GOT3 (cell line): ENCODE measurements at places on chromosomes 6 and 20.
A peak's percentile ranks its signal among the peaks of the same experiment; 100 is the strongest.

- no peak for DNase-seq
These were observed 214.8 kb downstream of the ADGB start for GRCh38 chr6:146813554-146813953.

DNA sequence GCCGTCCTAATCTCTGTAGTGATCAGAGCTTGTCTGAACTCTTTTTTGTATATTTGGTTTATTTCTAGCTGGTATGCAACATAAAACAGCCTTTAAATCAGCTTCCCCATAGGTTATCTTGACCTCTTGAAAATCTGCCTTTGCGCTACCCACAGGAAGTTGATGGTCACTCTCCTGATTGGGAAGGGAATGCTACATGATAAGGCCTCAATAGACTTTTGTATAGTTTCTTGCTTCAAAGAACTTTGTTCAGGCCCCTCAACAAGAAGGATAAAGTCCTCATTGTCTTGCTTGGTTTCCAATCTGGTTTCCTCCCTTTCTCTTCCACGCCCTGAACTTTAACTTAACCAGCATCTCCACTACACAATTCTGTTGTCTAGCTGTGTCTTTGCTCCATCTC is 95.4 kb upstream of the TENT5A start:
- no peak for DNase-seq

DNA sequence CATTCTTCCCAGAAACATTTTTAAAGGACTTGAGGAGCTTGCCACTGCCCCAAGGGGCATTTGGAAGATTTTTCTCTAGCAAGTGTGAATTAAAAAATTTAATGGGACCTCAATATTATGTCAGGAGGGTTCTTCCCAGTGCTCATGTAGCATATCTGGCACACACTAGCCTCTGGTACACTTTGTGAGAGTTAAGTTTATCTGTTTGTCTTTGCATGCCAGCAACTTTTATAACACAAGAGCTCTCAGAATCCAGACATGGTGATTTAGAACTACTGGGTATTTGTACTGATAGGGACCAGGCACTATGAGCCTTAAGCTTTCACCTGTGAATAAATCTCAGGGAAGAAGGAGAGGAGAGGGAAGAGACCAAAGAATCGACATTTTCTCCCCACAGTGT is 12.9 kb downstream of the SPINT3 start:
- DNase-seq: no peak

DNA sequence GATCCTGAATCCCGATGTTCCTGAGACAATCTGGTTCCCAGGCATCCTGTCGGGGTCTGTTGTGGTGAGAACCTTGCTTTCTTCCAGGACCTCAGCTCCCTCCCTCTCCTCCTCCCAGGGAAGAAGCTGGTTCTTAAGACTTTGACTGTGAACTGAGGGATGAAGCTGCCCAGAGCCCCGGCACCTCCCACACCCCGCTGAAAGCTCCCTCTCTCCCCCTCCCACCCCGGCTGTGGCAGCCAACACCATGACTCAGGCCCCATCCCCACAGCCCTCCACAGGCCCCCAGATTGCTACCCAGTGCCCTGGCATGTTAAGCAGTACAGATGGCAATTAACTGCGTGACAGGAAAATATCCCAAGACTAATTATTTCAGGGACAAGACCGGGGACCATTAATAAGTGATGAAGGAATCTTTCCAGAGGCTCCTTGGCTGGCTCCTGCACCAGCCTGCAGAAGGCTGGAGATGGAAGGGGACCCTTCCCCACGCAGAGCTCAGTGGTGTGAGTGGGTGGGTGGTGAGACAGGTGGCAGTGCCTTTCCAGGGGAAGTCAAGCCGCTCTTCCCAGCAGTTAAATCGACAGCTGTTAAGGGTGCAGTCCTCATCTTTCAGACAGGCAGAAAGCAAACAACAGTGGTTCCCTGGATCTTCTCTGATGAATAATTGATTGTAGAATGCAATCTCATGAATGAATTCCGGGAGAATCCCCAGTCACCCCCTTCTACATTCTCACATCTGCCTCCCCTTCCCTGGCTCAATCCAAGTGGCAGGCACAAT is 237.9 kb downstream of the LRFN2 start:
- DNase-seq: no peak

GRCh38 chr6:41921712-41921998 is 356 bp downstream of the BYSL start:
- no peak for DNase-seq

GRCh38 chr6:22017766-22018165 is 279.1 kb downstream of the PRL start:
- no peak for DNase-seq

DNA sequence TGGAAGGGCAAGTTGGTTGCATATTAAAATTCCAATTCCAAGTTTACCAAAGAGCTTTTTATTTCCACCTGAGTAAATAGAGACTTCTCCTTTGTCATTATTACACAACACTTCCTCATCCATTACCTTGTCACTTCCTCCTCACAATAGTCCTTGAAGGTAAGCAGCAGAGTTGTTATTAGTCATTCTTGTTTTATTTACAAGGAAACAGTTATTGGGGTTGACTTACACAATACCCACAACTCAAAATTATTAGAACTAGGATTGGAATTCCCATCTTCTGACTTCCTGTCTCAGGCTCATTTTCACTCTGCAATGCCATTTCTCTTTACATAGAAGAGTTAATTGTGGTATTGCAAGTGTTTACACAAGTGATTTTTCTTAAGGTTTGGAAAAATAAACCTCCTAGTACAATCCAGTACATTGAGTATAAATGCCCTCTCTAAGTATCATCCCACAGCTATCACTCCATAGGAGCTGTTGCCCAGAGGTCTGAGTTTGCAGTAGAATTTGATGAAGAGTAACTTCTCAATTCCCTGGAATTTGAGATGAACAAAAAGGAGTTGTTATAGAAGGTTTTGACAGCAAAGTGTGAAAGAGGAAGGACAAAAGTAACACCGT is 28.9 kb upstream of the MTRF1L start:
- no peak for DNase-seq

GRCh38 chr6:94362061-94362864 is 942.9 kb upstream of the EPHA7 start:
- DNase-seq: no peak

DNA sequence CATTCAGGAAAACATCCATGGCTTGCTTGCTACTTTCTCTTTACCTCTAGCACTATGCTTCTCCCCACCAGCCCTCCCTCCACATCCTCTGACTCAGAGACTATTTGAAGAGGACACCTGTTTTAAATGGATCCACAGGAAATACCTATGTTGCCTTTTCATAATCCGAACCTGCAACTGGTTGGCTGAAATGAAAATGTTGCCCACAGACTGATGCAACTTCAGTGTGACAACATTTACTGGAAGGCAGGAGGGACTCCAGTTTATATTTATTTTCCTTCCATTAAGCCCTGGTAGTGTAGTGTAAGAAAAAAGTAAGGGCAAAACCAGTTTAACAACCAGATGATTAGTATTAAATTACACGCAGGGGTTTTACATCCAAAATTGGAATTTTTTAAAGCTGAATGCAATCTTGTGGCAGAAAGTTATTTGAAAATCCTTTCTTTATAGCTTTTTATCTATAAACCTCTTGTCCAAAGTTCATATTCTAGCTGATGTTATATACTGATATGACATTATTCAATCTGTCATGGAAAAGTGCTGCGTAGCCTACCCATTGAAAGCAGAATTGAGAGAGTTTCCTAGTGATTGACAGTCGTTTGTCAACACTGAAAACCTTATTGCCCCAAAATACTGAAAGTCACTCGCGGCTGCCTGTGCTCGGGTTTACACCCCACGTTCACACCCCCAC is 881 bp upstream of the AIG1 start:
- DNase-seq: no peak

GRCh38 chr20:60160451-60161145 is 202.4 kb downstream of the CDH26 start:
- no peak for DNase-seq

GRCh38 chr6:138410048-138410735 is 6.2 kb downstream of the HEBP2 start:
- no peak for DNase-seq

DNA sequence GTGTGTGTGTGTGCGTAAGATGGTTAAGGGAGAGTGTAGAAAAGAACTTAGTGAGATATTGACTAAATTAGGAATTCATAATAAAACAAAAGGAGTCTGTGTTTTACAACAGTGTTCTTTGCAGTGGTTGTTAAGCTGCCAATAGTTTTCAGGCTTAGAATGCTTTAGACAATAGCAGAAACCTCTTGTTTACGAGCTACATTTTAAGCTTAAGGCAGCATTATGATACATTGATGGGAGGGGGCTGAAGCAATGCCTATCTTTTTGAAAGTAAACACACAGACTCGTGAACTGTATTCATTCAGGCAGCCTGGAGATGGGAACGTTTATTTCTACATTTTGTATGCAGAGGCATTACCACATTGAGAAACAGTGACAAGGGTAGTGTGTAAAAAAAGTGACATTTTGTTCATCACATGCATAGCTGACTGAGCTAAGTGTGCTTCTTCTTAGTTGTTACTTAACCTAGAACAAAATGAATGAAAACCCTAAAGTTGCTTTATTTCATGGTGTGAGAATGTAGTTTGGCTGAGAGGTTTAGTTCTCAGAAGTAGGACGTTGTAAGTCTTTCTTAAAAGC is 21.2 kb downstream of the CLVS2 start:
- DNase-seq: no peak

- DNase-seq: no peak
These were observed 280.2 kb downstream of the COL12A1 start for GRCh38 chr6:74925683-74926082.

GRCh38 chr6:127342946-127343808 is at the start of gene ECHDC1:
Gene ECHDC1 (minus strand): TSS chr6:127343609. CDS start chr6:127331028, 12,581 bp downstream.
- DNase-seq: peak; percentile 28

- DNase-seq: no peak
These were observed 6.3 kb downstream of the DSTN start for GRCh38 chr20:17576215-17576614.

- no peak for DNase-seq
These were observed 57.2 kb downstream of the RAB44 start for GRCh38 chr6:36754582-36755434.

DNA sequence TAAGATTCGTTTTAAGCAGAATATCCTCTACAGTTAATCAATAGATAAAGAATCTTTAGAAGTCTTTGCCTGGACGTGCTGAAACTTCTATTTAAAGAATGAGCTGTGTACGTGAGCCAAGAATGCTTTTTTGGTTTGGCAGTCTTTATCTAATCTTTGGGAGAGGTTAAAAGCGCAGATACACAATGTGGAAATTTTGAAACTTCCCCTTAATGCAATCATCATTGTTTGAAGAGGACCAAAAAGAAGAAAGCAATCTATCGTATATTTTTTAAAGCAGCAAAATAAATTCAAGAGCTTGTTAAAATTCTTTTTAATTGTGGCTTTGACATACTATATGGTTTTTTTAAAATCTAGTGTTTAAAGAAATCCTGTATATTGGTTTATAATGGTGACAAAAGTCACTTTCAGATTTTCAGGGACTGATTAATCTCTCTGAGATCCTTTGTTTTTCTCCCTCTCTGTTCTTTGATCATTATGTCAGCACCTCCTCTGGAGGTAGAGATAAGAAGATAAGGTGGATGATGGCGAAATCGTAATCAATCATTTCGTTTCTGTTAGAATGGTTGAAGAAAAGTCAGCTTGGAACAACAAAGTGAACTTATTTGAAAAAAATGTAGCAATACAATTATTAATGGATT is 92.1 kb upstream of the FAM184A start:
- DNase-seq: no peak

DNA sequence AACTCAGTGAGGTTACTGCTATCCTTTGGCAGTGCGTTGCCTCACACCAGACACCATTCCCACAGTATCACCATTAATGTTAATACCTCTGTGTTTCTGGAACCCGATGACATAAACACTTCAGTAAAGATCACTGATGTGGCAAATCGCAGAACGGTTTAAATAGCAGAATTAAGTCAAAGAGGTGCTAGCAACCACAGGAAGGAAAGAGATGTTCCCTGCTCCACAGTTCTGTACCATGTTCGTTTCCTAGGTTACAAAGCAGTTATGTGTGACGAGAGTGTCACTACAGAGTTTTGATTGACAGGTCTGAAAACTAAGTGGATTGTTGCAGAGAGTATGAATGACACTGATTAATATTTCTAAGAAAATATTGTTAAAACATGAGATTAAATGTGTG is 272.3 kb downstream of the KHDRBS2 start:
- DNase-seq: no peak

DNA sequence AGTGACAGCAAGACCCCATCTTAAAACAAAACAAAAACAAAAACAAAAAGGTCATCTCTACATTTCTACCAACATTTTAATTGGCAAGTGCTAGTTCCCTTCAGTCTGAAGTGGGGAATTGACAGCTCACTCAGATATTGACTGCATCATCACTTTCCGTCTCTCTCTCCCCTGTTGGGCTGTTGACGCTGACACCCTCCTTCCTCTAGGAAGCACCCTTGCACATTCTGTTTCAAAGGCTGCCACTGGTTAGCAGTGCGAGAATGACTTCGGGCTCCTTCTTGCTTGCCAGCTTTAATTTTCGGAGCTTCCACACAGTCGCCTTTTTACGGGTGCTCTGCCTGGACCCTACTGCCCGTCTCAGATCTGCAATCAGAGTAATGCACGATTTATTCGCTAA is 96.6 kb upstream of the INSM1 start:
- no peak for DNase-seq

DNA sequence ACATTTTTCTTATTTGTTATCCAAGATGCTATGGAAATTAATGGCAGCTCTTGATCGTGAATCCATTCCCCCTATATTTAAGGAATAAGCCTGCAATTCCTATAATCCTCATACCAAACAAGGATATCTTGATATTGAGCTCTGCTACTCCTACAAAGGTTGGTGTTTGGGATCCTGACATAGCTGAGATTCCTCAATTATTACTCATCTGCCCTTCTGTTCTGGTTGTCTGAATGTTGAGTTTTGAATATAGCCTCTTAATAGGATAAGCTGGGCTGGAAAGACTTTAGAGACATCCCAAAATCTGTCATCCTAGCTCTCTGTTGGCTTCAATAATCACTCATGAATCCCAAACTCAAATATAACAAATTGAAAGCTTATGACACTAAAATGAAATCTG is 49.9 kb downstream of the CLIC5 start:
- DNase-seq: no peak

- no peak for DNase-seq
These were observed 16.7 kb upstream of the NEDD9 start for GRCh38 chr6:11248974-11249761.
